ENCODE measurements at places on chromosomes 5 and 9. TPM values are rescaled to one million over a fixed set of nuclear protein-coding genes. Genes with fewer than 3 reads are reported as not detected.

DNA sequence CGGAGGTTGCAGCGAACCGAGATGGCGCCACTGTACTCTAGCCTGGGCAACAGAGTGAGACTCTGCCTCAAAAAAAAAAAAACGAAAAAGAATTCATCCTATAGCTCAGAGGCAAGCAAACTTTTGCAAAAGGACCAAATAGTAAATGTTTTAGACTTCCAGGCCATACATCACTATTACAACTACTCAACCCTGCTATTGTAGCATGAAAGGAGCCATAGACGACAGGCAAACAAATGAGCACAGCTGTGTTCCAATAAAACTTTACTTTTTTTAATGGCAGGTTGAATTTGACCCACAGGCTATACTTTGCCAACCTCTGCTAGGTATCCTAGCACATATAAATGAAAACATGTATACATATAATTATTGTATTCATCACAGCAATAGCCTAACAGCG, 58.9 kb upstream of the SLC30A5 start:
- no peak for DNase-seq

DNA sequence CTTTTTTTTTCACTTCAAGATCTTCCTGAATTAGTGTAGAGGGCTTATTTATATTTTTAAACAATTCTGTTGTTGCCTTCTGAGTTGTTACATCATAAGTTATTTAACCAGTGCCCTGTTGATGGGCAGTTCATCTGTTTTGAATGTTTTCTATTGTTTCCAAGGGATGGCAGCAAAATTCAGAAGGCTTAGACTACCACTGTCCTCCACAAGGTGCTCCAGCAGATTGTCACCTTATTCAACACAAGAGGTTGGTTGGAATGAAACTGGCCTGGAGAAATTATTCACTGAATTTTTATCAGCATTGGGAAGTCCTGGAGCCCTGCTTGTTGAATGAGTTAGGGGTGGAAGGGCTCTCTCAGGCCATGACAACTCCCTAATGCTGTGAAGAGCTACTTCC, 1.3 kb upstream of the KLHL9 start:
- DNase-seq = no peak

Gene SPAAR
- 0.07 TPM for total RNA-seq

- no peak for DNase-seq
Measured at GRCh38 chr5:54514291-54514690, 3.3 kb upstream of the SNX18 start.

- no peak for DNase-seq
Measured at GRCh38 chr5:110435207-110435606, 291.3 kb downstream of the TMEM232 start.

DNA sequence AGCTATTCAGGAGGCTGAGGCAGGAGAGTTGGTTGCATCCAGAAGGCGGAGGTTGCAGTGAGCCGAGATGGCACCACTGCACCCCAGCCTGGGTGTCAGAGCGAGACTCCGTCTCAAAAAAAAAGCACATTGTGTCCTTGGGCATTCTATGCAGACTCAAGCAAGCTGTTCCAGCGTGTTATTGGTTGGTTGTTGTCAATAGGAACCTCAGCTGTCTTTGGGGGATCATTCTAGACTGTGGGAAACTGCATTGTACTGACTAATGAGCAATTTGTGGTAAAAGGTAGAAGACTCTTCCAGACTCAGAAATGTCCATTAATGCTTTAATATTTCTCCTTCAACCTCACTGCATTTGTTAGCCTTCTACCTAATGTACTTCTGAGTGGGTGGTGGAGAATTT, 379.5 kb upstream of the GRAMD2B start:
- no peak for DNase-seq

DNA sequence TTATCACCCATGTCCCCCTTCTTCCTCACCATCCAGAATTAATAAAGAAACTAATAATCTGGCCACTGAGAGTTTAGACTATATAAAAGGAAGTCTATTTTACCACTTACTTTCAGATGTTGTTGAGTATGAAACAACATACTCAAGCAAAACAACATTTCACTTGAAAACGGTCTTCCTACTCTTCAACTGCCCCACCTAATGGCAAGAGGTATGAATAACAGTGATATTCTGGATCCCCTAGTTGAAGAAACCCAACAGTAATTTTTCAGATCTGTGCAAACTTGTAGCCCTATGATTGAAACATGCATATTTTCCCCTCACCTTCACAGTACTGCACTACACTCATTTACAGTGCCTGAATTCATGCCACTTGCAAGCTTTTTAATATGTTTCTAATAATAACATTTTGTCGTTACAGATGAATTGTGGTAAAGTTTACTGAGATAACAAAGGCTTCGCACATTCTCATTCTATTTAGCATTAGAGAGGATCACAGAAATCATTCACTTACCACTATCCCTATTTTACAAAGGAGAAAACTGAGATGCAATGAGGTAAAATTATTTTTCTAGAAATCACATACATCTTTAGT, 267.9 kb upstream of the PDE4D start:
- peak; percentile 43 for DNase-seq

Gene OR13D1
- not detected for total RNA-seq

Gene CERCAM
- total RNA-seq = 53.8 TPM

DNA sequence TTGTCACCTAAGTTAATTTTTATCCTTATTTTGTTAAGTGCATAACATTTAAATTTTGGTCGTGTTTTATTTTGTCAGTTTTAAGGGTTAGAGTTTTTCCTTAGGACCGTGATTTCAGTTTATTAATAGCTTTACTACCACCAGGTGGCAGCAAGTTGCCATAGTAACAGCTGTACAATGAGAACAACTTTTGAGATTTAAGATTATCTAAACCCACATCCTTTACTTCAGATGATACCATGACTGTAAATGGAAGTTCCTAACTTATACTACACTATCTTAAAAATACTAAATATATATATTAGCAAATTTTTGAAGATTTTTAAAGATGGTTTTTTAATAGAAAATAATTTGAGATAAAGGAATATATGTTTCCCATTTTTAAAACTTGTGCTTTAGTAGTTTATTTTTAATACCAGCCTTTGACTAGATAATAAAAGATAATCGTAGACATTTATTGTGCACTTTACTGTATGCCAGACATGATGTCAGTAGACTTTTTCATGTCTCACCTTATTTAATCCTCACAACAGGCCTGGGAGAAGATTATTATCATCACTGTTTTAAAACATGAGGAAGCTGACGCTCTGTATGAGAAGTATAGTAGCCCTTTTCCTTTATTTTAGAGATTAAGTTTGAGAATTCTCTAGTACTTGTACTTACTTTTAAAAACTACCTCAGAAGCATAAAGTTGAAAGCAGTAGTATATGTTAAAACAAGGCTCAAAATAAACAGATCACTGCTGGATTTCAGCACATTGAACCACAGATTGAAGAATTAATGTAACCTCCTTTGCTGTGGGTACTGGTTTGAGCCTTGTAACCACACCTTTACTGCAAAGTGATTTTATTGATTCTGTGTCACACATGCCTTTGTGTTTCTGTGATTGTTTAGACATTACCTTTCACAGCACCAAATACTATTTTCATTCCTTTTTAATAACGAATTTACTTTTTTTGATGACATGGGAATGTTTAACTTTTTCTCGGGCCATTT, 27.5 kb downstream of the SREK1 start:
- DNase-seq = peak; percentile 75

GRCh38 chr5:170420806-170421412, 31.7 kb upstream of the KCNMB1 start:
- peak; percentile 86 for DNase-seq

DNA sequence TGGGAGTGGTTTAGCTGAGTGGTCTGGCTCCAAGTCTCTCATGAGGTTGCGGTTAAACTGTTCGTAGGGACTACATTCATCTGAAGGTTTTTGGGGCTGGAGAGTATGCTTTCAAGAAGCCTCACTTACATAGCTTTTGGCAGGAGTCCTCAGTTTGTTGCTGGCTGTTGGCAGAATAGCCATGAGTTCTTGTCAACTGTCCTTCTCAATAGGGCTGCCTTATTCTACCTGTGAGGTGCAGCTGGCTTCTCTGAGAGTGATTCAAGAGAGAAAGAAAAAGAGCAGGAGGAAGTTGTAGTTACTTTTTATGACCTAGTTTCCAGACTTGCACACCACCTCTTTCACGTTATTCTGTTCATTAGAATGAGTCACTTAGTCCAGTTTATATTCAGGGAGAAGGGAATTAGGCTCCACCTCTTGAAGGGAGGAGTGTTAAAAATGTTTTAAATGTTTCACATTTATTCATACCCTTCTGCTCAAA, 33.2 kb downstream of the YTHDC2 start:
- no peak for DNase-seq

- DNase-seq = no peak
Measured at GRCh38 chr9:34492051-34492450, 30.7 kb downstream of the ENHO start.

DNA sequence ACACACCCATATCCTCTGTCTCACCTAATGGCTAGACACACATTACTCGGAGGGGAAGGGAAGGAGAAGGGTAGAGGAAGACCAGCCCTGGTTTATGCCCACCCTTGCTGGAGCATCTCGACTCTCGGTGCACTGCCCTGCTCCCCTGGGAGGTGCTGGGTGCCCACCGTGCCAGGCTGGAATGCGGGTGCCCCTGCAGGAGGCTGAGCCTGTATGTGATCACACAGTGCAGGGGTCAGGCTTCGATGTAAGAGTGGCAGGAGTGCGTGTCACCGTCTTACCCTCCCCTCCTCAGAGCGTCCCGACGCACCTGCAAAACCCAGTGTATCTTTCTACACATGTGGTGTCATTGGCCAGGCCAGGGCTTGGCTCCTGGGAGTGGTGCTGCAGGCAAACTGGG, 7.3 kb upstream of the ACOT12 start:
- DNase-seq = no peak
